Right cardiac atrium (tissue), 5 donors: ENCODE measurements at places on chromosomes 16 and 17. TPM values are rescaled to one million over a fixed set of nuclear protein-coding genes. Genes with fewer than 3 reads are reported as not detected.

SLX4 gene
- total RNA-seq = 2.1 TPM

NKD1 gene
- total RNA-seq = 1.1 TPM

OR2C1 gene
- not detected for total RNA-seq

CA5A gene
- not detected for total RNA-seq

MYH1 gene
- not detected for total RNA-seq
